ENCODE measurements at places on chromosomes 4 and X.

- no peak for DNase-seq
Measured at GRCh38 chr4:125198916-125199315, 115.8 kb upstream of the FAT4 start.

DNA sequence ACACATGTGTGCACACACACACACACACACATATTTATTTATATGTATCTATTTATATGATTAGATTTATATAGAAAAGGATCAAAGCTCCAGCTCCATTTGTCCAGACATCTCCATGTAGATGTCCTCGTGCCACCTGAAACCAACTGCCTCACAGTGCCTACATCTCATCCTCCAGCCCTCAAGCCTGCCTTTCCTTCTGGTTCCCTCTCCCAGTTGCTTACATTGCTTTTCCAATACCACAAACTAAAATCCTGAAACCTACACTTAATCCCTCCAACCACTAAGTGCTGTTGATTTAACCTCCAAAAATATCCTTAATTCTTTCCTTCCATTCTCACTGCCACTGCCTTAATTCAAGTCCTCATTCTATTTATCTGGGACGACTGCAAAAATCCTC is 51.4 kb downstream of the STBD1 start:
- no peak for DNase-seq

GRCh38 chr4:183766140-183766539 is 107.0 kb downstream of the TRAPPC11 start:
- DNase-seq = no peak

DNA sequence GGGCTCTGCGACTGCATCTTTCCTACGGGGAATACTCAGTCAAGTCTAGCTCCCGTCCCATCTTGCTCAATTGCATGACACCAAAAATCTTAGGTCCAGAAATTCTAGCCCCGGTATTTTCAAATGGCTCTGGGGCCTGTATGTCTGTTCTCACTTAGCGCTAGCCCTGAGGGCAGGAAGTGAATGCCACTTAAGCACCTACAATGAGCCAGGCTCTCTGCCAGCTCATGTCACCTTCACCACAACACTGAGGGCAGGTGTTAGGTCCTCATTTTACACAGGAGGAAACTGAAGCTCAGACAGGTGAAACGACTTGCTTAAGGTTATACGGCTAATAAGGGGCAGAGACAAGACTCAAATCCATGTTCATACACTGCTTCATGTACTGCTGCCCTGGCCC is 282.8 kb downstream of the PPP1R2C start:
- DNase-seq = peak; percentile 21

- DNase-seq = no peak
Measured at GRCh38 chr4:6009452-6009851, 8.8 kb downstream of the C4orf50 start.

DNA sequence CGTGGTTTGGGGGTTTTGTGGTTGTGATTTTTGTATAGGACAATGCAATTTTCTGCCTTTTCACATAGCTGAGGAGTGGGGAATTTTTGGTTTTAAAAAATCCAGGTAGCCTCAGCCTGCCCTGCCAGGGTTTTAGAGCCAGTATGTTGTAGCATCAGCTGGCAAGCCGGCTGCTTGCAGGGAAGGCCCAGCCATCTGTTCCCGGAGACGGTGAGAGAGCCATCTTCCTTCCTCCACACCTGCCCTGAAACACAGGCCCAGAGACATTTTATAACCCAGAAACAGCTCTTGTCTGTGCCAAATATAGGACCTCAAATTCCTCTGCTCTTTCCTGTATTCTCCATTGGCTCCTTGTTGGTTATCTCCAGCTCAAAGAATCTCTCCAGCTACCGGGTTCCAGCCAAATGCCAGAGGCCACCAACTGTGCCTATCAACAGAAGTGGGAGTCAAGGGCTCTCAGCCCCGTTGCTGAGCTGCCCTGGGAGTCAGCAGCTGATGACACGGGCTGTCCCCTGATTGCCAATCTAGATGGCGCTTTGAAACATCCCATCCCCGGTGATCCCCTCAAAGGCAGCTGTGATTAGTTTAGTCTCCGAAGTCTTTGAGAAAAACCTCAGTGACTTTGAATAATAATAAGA is 595.2 kb downstream of the MID1IP1 start:
- no peak for DNase-seq

- no peak for DNase-seq
Measured at GRCh38 chrX:40209951-40210617, 112.3 kb upstream of the BCOR start.

GRCh38 chr4:164381859-164382258 is 372.1 kb upstream of the SMIM31 start:
- DNase-seq = no peak

- DNase-seq = no peak
Measured at GRCh38 chr4:99625369-99625768, 32.3 kb downstream of the C4orf54 start.

DNA sequence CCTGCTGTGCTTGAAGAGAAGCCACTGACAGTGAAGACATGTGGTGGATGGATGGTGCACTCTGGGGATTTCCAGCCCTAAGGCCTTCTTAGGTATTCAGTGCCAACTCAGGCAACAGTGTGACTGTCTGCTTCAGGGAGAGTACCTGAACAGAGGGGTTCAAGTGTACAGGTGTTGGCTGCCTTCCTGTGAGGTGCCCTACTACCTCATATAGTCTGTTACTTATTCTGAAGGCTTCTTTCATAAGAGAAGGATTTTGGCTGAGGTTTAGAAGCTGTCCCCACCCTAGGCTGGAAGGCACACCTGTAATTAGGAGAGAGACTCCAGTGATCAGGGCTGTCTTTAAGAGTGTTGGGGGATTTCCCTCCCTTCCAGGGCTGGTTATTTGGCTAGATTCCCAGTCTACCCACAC is 1.8 kb downstream of the FTHL17 start:
- no peak for DNase-seq

- no peak for DNase-seq
Measured at GRCh38 chr4:71050809-71051208, 57.4 kb downstream of the DCK start.

GRCh38 chr4:581753-582361 is 5.8 kb upstream of the TMEM271 start:
- DNase-seq = no peak

GRCh38 chr4:3651267-3651845 is 114.8 kb upstream of the ADRA2C start:
- no peak for DNase-seq

- DNase-seq = no peak
Measured at GRCh38 chr4:86448871-86449270, 89.0 kb upstream of the MAPK10 start.

DNA sequence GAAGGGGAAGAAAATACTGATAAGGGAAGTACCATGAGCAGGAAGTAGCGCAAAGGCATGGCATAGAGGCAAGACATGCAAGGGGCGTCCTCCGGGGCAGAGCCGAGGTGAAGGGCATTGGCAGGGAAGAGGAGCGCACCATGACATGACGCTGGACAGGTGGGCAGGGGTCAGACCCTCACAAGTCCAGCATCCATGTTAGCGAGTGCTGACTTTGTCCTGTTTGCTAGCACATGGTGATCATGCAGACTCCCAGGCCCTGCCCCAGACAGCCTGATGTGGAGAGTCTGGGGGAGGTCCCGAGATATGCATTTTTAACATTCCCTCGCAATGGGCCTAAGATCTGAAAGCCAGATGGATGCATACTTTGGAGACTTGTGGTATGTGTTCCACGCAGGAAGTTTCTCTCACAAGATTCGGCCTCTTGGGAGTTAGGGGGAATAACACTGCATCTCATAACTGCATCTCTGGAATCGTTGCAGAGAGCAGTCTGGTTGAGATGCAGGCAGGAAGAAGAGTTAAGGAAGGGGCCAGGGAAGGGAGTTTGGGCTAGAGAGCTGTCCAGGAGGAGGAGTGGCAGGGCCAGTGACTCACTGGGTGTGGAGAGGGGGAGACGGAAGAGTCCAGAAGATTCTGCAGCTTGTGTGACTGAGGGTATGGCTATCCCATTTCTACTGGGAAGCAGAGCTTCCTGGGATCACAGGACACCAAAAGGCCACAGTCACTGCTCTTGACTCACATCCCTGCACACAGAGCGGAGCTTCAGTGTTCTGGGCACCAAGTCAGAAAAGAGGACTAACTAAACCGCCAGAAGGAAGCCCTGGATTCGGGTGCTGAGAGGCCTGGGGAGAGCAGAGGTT is 59.7 kb downstream of the FAM184B start:
- no peak for DNase-seq

- DNase-seq = no peak
Measured at GRCh38 chrX:64198036-64198435, 7.5 kb downstream of the AMER1 start.
